ENCODE measurements at places on chromosomes 6 and 20.

- DNase-seq: peak; percentile 34
These were observed 149.2 kb downstream of the JARID2 start for GRCh38 chr6:15395087-15395486.

GRCh38 chr20:40254023-40254772 is 434.8 kb downstream of the MAFB start:
- no peak for DNase-seq

DNA sequence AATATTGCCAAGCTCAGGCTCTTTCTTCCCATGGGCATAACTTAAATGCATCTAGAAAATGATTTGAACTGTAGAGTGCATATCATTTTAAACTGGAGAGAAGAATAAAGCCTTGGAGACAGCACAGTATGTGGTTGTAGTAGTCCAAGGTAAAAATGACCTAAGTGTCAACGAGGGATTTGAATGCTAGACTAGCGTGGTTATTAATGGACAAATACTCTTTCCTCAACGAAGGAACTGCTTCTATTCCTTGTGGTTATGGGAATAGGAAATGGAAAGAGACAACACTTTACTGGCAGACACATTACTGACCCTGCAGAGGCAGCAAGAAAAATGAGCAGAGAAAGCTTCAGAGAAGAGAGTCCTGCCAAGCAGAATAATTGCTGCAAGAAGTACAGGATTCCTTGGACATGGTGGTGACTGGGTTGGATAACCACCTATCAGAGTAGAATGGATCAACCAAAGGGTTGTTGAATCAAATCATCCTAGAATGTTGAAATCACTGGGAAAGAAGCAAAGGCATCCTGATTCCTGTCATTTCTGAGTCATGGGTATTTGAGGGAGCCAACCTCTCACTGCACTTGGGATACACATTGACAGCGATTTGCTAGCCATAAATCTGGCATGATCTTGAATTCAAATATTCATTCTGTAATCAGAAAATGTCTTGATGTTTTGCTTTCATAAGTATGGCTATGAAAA is 258.1 kb upstream of the EPHA7 start:
- DNase-seq: no peak

GRCh38 chr6:24967211-24967610 is 31.5 kb upstream of the RIPOR2 start:
- DNase-seq: no peak

- no peak for DNase-seq
These were observed 280.5 kb downstream of the RNF144B start for GRCh38 chr6:18667612-18668011.

DNA sequence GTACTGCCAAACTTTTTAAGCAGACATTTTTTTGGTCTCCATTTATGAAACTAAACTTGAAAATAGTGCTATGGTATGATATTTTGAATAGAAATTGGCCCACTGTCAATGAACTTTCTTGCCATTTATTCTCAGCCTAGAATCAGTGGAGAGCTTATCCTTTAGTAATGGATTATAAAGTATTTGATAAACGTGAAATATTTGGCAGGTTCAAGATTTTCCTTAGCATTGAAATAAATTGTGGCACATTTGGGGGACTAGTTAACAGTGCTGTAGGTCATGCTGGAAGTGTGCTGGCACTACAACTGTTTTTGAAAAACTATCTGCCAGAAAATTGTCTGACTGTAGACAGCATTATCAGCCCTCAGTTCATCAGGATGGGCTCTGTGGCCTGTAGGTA is 2.1 kb downstream of the PRSS35 start:
- DNase-seq: no peak

DNA sequence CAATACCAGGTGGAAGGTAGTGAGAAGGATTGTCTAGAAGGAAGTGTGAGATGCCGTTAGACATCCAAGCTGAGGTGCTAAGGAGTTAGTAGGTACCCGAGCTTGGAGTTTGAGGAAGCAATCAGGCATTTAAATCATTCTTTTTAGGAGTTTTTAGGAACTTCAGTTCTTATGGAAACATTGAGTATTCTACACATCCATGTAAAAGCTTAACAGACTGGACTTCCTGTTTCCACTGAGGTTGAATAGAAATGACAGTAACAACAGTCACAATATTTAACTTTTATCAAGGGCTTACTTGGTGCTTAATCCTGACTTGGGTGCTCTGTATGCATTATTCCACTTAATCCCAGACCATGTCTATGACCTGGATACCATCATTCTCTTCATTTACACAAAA is 136.4 kb downstream of the UST start:
- no peak for DNase-seq

GRCh38 chr6:452301-453067 is 60.9 kb downstream of the IRF4 start:
- no peak for DNase-seq

DNA sequence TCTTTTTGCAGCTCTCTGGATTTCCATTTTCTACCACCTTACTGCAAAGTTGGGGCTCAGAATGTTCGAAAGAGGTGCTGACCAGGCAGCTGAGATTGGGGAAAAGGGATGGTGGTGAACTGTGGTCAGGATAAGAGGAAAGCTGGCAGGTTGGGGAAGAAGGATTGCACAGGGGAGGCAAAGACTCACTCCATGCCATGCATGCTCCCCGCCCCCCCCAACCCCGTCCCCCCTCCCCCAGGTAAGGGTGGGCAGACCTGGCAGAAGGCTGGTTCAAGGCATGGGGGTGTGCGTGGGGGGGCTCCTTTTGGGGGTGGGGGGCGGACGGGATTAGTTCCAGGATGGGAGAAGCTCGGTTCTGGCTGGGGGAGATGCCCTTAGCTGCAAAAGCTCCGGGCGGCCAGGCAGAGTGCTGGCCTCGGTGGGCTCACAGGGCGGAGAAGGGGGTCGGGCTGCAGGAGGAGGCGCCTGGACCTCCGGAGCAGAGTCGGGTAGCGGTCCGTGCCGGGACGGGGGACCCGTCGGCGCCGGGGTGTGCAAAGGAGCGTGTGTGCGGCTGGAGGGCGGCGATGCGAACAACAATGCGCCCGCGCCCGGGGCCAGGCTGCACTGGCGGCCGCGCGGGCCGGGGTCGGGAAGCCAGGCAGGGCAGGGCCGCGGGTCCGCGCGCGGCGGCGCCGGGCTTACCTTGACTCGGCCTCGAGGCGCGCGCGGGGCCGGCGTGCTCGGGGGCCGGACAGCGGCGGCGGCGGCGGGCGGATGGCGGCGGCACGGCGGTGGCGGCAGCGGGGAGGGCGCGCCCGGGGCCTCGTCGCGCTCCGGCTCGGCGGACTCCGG is 880 bp downstream of the ADNP start:
- no peak for DNase-seq

DNA sequence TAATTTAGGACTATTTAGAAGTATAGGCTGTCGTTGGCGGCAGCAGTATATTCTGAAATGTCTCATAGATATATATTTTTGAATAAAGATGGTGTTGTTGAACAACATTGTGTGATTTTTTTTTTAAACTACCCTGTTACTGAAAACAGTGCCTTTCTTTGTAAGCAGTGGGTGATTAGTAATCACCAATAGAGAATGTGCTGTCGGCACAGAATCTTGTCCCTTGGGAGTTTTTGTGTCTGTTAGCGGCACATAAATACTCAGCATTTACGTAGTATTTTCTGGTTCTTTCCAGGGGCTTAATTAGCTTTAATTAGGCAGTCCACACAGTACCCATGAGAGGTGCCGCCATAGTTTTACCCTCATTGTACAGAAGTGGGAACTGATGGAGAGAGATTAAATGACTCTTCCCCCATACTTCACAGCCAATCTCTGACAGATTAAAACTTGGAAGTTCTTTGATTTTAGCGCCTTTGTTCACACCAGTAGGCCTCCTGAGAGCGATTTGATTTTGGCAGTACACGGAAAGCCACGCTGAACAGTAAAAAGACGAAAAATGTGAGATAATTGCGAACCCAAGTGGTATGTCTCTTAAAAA is 58.8 kb downstream of the RPRD1B start:
- no peak for DNase-seq

DNA sequence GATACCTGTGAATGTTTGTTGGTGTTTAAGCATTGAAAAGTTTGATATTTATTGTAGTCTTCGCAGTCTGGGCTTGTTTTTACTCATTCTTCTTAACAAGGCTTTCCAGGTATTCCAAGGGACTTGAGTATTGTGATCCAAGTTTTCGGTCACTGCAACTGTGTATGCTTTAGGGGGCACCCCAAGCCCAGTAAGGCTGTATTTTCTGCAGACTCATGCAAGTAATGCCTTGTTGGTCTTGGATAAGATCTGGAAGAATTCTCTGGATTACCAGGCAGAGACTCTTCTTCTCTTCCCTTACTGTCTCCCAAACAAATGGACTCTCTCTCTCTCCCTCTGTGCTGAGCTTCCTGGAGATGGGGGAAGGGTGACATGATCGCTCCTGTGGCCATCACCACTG is 82.1 kb downstream of the RFPL4B start:
- no peak for DNase-seq

DNA sequence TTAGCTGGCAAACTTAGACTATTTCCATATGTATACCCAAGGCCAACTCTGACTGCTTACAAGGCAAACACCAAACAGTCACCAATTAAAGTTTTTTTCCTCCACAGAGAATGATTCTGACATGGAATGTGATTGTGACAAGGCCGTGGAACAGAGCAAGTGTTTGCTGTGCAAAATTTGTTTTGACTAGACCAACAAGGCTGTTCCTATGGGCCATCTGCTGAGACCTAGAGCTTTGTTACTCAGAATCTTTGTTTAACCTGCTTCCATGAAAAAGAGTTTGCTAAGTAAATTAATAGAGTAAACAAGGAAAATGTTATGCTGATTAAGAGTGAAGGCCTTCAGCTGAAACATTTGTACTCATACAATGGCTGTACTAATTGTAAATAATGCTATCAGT is 51.6 kb upstream of the IMPG1 start:
- DNase-seq: no peak

- DNase-seq: no peak
These were observed 237.1 kb upstream of the CITED2 start for GRCh38 chr6:139611327-139612134.

DNA sequence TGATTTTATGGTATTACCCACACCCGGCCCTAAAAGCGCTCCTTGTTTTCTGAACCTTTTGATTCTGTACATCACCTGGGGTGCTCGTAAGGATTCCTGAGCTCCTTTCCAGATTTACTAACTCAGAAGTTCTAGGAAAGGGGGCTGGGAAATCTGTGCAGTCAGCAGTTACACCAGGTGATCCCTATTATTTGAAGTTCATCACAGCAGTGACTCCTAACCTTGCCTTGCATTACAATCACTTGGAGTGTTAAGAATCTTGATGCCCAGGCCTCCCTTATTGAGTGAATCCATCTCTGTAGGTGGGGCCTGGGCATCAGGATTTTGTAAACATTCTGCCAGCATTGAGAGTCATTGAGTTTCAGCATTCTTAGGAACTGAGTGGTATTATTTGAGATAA is 44.7 kb downstream of the BMP6 start:
- DNase-seq: no peak

- no peak for DNase-seq
These were observed 207.0 kb upstream of the SIM1 start for GRCh38 chr6:100671740-100672139.

- DNase-seq: no peak
These were observed 39.5 kb downstream of the NKX2-4 start for GRCh38 chr20:21357844-21358243.

DNA sequence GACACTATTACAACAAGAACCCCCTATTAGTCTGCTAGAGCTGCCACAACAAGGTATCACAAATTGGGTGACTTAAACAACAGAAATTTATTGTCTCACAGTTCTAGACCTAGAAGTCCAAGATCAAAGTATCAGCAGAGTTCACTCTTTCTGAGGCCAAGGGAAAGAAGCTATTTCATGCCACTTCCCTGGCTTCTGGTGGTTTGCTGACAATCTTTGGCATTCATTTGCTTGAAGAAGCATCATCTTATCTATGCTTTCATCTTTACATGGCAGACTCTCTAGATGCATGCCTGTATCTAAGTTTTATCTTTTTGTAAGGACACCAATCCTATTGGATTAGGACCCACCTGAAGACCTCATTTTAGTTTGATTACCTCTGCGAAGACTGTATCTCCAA is 296.8 kb upstream of the MARCKS start:
- DNase-seq: no peak

- DNase-seq: no peak
These were observed 171.3 kb upstream of the AGPAT4 start for GRCh38 chr6:161445021-161445799.

DNA sequence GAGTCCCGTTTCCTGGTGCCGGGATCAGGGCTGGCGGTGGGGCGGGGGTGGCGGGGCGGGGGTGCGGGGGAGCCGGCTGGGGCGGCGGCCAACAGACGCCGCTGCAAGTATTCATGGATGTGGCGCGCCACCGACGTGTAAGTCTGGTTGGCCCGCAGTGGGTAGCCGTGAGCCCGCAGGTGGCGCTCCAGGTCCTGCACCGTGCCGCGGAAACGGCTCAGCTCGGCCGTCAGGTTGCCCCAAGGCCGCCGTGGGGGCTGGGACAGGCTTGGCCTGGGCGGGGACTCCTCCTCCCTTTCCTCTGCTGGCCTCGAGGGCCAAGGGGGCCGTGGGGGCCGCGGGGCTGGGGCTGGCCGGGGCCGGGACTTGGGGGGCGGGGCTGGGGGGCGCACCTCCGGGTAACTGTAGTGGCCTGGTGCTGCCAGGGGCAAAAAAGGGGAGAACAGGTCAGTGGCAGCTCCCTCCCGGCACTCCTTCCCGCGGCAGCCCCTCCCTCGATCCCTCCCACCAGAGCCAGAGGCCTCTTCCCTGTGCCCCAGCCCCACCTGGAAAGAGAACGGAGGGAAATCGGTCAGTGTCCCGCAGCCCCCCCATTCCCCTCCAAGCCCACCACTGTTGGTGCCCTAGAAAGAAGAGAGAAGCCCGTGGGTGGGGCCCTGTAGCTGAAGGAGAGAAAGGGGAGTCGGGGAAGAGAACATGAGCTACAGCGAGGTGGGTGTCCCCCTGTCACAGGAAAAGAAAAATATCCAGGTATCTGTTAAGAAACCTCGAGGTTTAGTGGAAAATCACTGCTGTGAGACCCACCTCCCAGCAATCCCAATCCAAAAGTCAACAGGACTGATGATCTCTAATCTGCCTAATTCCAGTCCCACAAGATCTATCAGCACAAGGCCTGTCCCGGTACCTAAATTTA is 21.3 kb downstream of the TNXB start:
- DNase-seq: peak; percentile 72

DNA sequence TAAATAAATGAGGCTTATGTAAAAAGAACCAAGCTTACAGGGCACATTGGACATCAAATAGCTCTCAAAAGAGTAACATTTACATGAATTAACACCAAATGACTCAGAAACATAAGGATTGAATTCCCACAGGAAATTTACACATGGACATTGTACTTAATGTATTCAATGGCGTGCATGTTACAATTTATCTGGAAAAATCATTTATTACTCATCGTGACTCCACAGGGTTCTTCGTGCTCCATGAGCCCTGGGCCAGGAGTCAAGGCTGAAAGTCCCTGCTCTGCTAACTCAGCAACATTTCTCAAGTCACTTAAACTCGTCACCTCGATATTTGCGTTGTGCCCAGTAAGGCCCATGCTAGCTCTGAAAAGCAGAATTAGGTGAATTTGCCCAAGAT is 158.5 kb downstream of the PHACTR1 start:
- DNase-seq: no peak

GRCh38 chr6:101083533-101084175 is 202.5 kb upstream of the ASCC3 start:
- DNase-seq: no peak

Data from stimulated activated CD8-positive, alpha-beta memory T cell treated with anti-CD3 and anti-CD28 coated beads, Interleukin-2, amount 100 ng/mL, for 48 hours (primary cell).